GM13977 (cell line): ENCODE measurements at places on chromosomes 13 and 19.

DNA sequence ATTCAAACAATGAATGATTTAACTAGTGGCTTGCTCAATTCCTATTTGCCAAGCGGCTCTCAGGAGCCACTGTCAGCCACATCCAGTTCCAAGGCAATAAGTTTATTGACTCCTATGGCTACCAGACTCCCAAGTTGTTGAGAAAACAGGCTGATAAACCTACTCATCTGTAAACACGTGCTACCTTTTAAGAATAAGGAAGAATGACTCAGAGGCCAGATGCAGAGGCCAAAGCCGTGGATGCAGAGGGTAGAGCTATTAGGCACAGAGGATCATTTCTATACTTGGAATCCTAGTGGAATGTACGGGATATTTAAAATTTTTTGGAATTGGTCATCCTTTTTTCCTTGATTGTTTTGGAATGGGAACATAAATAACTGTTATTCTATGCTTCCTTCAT is 1921.1 kb downstream of the OLFM4 start:
- DNase-seq = no peak

DNA sequence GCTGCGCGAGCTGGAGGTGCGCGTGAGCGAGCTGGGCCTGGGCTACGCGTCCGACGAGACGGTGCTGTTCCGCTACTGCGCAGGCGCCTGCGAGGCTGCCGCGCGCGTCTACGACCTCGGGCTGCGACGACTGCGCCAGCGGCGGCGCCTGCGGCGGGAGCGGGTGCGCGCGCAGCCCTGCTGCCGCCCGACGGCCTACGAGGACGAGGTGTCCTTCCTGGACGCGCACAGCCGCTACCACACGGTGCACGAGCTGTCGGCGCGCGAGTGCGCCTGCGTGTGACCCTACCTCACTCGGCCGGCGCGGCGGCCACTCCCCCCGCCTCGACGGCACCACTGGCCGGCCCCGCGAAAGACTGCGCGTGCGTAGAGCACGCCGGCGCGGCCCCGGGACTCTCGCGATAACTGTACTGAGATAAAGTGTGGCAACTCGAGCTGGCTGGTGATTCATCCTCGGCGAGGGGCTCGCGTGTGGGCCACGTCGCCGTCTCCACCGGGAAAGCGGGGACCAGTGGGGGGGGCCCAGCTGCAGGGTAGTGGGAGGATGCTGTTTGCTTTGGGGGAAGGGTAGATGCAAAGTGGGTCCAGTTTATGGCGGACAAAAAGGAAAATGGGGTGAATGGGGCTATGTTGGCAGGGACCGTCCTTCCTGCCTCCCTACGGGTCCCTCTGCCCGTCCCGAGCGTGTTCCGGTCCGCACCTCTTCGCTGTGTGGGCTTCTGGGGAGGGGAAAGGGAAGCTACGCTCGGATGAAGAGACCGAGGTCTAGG is 11.4 kb downstream of the FUT6 start:
- DNase-seq = peak; percentile 99

DNA sequence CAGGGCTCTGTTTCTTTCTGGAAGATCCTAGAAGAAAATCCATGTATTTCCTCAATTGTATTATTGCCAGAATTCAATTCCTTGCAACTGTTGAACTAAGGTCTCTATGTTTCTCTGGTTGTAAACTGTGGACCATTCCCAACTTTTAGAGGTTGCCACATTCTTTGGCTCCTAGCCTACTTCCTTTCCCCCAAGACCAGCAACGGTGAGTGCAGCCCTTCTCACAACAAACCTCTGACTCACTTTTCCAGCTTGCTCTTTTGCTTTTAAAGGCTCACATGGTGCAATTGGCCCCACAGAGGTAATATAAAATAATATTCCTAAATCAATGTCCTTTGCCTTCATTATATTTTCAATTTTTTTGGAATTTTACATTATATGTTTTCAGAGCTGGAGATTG is 371.3 kb downstream of the SLITRK5 start:
- DNase-seq = no peak

GRCh38 chr13:104140552-104140951 is 1074.3 kb upstream of the SLC10A2 start:
- DNase-seq = no peak

DNA sequence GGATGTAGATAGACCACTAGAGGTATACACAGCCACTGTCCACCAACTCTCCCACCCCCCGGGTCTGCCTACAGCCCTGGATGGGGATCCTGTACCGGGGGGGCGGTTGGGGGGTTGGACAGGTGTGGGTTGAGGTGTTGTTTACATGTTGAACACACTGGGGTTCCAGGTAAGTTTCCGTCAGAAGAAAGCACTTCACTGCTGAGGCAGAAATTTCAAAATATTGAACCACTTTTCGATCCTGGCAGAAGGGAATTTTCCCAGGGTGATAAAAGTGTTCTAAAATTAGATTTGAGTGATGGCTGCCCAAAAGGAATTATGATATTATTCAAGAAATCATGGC is 6.6 kb upstream of the CEACAM16 start:
- DNase-seq = no peak

- DNase-seq = no peak
Observed at GRCh38 chr19:33286899-33287298, 15.4 kb downstream of the CEBPA start.

DNA sequence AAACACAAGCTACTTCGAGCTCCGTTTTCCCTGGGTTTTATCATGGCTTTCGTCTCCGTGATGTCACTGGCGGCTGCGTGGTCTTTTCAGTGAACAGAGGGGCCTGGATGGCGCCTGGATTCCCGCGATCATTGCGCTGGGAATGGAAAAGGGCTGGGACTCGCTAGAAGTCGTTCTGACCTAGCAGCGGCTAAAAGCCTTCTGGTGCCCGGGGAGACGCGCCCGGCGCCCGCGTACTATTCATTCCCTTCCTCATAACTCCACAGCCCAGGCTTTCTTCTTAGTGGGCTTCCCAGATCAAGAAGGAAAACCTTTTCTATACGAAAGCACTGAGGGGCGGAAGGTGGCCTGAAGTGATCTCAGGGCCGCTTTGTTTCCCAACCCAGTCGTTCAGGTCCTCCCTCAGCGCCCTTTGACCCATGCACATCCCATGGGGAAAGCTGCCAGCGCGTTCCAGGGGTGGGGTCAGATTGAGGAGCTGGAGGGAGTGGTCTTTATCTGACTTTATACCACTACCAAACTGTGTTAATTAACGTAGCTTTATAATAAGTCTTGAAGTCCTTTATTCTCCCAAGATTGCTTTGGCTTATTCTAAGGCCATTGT is 96.6 kb downstream of the ELF1 start:
- no peak for DNase-seq

DNA sequence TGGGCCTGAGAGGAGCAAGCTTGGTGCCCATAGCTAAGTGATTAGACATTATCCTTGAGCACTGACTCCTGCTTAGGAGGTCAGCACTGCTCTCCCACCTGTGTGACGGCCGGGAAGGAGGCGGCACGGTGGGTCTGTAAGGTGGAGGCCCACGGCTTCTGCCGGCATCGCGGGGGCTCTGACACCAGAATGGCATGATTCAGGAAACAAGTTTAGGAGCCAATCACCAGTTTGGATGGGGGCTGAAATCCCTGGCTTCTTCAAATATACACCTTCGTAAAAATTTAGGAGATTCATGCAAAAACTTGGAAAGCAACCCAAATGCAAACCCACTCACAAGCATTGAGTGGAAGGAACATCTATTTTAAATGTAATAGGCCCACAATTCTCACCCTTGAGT is 307.3 kb upstream of the TSHZ3 start:
- no peak for DNase-seq

- no peak for DNase-seq
Observed at GRCh38 chr19:1322198-1322981, 36.7 kb downstream of the EFNA2 start.

- no peak for DNase-seq
Observed at GRCh38 chr19:13834244-13835069, 39.2 kb downstream of the ZSWIM4 start.

GRCh38 chr13:61202042-61202441 is 213.6 kb downstream of the PCDH20 start:
- no peak for DNase-seq

- DNase-seq = no peak
Observed at GRCh38 chr19:16831531-16831930, 2.3 kb downstream of the SIN3B start.

DNA sequence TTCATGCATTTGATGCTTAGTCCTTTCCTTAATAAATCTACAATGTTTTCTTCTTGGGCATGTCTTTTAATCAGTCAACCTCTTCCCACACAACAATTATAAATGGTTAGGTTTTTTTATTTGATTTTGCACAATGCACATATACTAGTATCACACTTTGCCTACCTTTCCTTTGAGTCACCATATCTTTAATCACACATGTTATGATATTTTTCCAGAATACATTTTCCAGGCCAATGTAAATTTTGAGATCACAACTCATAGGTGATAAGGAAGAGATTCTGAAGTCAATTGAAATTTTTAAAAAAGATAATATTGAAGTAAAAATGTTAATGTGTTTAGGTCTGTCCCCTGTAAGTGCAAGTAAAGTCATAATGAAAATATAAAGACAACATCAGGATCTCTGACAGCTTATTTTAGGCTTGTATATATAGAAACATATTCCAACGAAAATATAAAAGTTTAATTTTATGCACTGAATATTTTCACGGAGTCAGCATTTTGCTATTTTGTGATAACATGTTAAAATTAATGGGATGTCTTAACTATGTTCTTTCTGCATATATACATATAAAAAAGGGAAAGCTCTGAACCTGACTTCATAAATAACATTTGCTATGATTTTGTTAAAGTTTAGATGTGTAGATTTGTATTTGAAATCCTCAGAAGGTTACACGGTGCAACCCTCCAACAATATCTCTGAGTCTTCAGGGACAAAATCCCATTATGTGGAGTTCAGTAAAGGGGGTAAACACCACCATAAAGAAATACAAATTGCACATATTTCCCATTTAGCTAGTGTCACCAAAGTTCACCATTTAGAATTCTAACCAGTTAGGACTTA is 351.9 kb downstream of the DACH1 start:
- DNase-seq = no peak

GRCh38 chr19:58372311-58373133 is 8.3 kb downstream of the ZNF837 start:
- DNase-seq = no peak

DNA sequence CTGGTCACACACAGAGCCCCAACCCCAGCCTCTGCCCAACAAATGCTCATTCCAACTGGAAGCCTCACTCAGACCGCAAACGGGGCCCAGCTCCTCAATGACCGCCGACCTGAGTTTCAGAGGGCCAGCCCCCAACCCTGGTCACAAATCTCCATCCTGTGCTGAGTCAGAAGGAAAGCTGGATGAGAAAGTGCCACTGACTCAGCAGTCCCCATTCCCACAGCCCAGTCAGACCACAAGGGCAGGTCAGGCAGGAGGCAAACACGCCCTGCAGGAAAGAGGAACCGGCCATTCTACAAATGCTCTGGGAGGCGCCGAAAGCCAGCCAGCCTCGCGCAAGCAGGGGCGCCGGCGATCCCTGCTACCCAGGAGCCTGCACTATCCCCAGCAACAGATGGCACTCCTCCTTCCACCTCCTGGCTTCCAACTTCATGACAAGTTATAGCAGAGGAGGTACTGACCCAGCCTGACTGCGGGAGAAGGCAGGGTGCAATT is 14.1 kb upstream of the PRKD2 start:
- DNase-seq = no peak

DNA sequence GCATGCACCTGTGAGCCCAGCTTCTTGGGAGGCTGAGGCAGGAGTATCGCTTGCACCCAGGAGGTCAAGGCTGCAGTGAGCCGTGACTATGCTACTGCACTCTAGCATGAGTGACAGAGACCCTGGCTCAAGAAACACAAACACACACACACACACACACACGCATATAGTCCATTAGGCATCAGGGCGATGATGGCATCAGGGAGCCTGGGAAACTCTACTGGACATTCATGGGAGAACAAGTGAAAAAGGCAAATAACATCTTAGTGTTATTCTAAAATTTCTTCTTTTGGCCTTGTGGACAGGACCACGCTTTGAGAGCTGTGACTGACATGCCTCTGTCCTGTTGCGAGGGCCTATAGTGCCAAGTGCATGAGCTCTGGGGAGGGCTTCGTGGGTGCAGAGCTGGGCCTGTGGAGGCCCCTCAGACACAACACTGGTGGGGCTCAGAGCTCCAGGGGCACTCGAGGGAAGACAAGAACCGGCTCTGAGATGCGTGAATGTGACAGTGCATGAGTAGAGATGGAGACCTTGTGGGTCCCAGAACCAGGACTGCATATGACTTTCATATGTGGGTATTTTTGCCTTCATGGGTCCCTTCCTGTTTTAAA is 8.0 kb upstream of the USF2 start:
- DNase-seq = no peak

DNA sequence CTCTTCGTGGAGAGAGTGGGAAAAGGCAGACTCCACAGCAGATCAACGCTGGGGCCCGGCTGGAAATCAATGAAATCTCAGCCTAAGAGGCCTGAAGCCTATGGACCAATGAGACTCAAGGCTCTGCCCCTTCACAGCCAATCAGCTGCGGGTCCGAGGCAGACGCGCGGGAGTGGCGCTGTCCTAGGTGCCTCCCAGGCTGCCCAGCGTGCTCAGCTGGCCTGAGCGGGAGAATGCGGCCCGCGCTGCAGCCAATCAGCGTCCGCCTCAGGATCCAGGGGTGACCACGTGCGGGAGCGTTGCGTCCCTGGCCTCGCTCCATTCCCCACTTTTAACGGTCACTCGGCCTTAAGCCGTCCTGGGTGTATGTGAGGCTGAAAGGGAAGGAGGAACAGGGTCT is at the start of gene ZBTB32:
ZBTB32 (plus strand) TSS at position 341 of the 400 bp plus-strand sequence. CDS start 10,069 bp downstream, outside the sequence.
- peak; percentile 39 for DNase-seq

GRCh38 chr13:39210961-39211534 is 172.8 kb downstream of the NHLRC3 start:
- no peak for DNase-seq

DNA sequence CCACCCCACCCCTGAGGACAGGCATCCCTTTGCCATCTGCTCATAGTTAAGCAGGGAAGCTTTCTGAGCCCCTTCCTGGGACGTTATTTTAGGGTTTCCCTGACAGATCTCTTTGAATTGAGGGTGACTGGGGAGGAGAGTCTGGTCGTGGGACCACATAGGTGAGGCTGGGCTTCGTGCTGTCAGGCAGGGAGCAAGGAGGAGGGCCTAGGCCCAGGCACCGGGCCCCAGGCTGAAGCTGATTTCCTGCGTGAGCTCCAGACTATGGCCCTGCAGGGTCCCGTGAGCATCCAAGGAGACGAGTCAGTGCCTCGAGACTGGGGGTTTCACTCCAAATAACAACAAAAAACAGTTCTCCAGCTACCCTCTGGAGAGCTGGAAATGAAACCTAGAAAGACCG is 60.4 kb downstream of the MYO9B start:
- DNase-seq = no peak

GRCh38 chr13:98565726-98566565 is 11.0 kb downstream of the STK24 start:
- no peak for DNase-seq

GRCh38 chr19:30634996-30635975 is 263.1 kb downstream of the ZNF536 start:
- no peak for DNase-seq

GRCh38 chr19:2227415-2228156 is 8.5 kb downstream of the PLEKHJ1 start:
- DNase-seq = no peak

DNA sequence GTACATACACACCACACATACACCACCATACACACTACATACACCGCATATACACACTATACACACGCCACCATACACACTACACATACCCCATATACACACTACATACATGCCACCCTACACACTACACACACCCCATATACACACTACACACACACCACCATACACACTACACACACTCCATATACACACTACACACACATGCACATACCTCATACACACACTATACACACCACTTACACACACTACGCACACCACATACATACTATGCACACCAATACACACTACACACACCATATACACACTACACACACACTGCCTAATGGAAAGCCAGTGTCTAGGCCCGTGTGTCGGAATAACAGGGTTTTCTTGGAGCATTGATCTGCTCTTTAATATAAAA is 27.5 kb downstream of the CRYL1 start:
- DNase-seq = no peak
